ENCODE measurements at places on chromosomes 12 and 14.
A peak's percentile ranks its signal among the peaks of the same experiment; 100 is the strongest.

DNA sequence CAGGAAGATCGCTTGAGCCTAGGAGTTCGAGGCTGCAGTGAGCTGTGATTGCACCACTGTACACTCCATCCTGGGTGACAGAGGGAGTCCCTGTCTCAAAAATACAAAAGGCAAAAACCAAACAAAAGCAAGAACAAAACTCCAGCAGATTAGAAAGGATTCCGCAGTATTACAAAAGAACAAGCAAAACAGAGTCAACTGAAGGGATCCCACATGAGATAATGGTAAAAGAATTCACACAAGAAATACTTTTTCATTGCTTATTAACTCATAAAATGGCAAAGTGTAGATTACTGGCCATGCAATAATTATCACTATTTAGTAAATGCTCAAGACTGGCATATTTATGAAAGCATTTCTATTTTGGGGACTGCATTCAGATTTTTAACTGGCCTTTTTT, 35.4 kb downstream of the BEST3 start:
- no peak for DNase-seq

DNA sequence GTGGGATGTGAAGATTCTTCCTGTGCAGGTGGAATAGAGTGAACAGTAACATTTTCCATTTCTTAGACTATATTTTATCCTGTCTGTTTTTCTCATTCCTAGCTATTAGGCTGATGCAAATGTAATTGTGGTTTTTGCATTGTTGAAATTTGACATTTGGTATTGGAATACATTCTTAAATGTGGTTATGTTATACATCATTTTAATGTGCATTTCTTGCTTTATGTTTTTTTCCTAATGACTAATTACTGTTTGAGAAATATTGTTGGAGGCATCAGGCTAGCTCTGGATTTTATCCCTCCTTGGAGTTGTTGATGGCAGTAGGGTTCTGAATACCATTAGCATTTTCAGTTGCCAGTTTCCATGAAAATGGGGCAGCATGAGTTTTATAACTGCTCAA, 75.9 kb upstream of the GNG2 start:
- no peak for DNase-seq

- no peak for DNase-seq
Measured at GRCh38 chr12:31853520-31853919, 105.7 kb upstream of the RESF1 start.

DNA sequence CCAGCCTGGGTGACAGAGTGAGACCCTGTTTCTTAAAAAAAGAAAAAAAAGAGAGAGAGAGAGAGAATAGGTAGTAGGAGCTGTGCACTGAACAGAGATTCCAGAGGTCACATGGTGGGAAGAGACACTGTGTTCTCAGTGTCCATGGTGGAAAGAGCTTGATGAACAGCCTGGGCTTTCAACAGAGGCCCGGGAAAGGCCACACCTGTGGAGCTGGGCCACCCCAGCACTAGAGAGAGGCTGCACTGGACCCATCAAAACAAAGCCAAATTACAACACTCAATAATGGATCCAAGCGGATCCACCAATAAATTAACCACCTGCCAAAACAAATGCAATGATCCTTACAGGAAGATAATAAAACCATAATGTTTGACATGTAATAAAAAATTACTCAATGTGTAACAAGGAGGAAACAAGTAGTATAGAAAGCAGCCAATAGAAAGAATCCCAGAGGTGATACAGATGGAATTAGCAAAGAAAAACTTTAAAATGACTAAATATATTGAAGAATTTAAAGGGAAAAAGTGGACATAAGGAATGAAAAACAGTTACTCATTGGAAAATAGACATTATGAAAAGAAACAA, 44.8 kb upstream of the BCL2L14 start:
- DNase-seq, result peak; percentile 52

DNA sequence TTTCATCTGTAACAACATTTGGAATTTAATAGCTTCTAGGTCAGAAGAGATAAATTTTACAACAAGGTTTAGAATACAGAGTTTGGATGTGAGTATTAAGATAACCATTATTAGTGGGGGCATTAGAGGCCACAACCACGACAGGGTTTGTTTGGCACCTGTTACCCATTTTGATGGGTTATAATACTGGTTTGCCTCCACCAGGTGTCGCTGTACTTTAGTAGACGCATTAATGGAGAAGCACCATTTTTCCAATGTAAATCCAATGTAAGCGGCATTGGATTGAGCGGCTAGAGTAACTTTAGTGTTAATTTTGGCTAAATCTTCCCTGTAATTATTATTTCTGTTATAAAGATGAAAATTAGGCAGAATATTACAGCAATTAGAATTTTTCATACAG, 136.2 kb downstream of the SLCO1B3 start:
- DNase-seq, result peak; percentile 91

DNA sequence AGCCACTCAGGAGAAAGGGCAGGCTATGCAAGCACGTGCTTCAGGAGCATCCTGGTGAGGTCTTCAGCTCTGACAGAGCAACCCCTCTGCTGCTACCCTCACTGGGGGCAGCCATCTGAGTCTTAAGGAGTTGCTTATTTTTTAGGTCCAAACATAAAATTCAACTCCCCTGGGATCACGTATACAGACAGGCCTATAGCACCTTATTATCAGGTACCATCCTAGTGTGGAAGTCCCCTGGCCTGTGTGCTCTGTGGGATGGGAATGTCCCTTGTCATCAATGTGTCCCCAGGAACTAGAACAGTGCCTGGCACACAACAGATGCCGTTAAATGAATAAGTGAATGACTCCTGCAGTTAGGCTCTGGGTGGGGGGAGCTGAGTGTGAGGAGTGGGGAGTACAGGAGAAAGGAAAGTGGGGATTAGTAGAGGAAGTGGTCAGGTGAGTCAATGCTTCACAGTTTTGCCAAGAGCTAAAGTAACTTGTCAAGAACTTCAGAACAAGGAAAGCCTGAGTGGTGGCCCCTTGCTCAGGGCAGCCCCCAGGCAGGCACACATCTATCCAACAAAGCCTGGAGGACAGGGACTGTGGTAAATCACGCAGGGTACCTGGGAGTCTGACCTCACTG, 33.5 kb downstream of the DAD1 start:
- no peak for DNase-seq

- no peak for DNase-seq
Measured at GRCh38 chr14:75425446-75425845, 2.4 kb upstream of the JDP2 start.

DNA sequence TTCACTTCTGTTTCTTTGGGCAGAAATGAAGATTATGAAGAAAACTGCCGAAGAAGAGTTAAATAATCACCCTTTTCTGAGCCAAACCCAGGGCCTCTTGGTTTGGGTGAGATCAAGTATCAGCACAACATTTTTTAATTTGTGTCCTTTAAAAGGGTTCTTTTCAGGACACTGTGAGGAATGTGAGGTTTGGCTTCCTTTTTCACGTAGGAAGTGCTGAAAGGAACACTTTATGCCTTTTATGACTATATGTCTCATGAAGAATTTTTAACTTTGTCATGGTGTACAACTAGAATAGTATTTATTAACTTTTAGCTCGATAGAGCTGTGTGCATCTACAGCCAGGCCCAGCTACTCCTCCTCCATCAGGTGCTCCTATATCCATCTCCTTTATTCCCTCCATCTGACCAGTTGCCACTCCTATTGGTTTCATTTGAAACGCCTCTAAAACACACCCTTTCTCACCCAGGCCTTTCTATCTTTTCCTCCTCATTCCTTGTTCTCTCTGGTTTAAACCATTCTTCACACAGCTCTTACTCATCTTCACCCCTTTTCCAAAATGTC, 103.6 kb upstream of the LRIG3 start:
- DNase-seq, result no peak

GRCh38 chr12:108043750-108044533, 85.1 kb upstream of the WSCD2 start:
- DNase-seq, result no peak

DNA sequence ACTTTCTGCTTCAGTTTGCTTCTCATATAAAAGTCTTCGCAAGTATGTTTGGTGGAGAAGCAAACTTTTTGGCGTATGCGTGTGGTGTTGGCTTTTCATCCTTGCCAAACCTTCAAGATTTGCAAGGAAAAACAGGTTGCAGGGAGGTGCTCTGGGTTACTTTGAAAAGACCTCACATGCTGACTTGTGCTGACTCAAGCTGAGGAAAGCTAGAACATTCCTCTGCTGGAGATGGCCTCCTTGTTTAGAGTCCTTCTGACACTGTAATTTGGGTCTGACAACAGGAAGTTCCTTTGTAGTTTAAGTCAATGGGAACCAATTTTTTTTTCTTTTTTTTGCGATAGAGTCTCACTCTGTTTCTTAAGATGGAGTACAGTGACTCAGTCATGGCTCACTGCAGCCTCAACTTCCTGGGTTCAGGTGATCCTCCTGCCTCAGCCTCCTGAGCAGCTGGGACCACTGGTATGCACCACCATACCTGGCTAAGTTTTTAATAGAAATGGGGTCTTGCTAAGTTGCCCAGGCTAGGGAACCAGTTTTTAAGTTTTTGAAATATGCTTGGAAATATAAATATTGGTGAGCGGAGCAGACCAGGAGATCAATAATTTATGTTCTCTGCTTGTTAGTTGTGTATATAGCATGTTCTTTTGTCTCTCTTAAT, 2.6 kb upstream of the ACACB start:
- no peak for DNase-seq

- peak; percentile 51 for DNase-seq
Measured at GRCh38 chr12:120495186-120495730, 655 bp upstream of the DYNLL1 start.

- DNase-seq, result peak; percentile 53
Measured at GRCh38 chr14:59190372-59190771, 1.9 kb downstream of the DAAM1 start.

GRCh38 chr14:54474232-54474793, 14.5 kb downstream of the GMFB start:
- no peak for DNase-seq

GRCh38 chr14:71130491-71131179, 223.4 kb downstream of the PCNX1 start:
- no peak for DNase-seq

- peak; percentile 53 for DNase-seq
Measured at GRCh38 chr12:12685305-12685704, 10.7 kb downstream of the GPR19 start.

- peak; percentile 93 for DNase-seq
Measured at GRCh38 chr12:109588461-109589239, 15.1 kb downstream of the MVK start.

GRCh38 chr12:12974211-12974610, 22.2 kb upstream of the GPRC5D start:
- DNase-seq, result no peak

- peak; percentile 74 for DNase-seq
Measured at GRCh38 chr14:32202491-32202997, 525 bp downstream of the RNU6-8 start.

- DNase-seq, result no peak
Measured at GRCh38 chr14:53306911-53307310, 153.8 kb upstream of the DDHD1 start.

DNA sequence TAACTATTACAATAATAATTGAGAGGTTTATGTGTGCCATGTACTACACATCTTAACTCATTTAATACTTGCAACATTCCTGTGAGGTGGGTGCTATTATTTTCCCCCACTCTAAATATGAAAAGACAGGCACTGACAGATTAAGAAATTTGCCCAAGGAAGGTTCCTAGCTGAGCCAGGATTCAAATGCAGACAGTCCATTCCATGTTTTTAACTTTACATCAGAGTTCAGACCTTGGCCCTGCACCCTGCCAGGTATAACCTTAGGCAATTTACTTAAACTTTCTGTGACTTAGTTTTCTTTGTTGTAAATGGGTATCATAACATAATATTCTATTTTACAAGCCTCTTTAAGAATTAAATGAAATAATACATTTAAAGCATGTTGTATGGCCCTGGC, 26.6 kb downstream of the RDH12 start:
- no peak for DNase-seq

- peak; percentile 78 for DNase-seq
Measured at GRCh38 chr14:87049950-87050349, 943.0 kb downstream of the GALC start.

DNA sequence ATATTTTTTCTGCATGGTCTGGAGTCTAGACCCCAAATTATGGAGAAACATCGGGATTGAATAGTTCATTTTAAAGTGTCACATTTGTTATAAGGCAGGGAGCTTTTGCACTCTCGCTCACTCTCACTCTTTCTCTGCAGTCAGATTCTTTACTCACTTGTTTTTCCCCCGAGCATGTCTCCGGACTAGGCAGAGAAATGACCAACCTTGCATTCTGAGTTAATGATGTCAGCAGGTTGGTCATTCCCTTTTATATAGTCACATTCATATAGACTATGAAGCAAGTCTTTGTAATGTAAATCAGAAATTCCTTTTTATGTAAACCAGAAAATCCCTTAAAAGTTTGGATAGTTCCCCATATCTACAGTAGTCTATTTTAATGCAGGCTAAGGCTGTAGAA, 4.1 kb downstream of the C12orf75 start:
- no peak for DNase-seq

- no peak for DNase-seq
Measured at GRCh38 chr12:39417916-39418315, 25.0 kb downstream of the KIF21A start.

DNA sequence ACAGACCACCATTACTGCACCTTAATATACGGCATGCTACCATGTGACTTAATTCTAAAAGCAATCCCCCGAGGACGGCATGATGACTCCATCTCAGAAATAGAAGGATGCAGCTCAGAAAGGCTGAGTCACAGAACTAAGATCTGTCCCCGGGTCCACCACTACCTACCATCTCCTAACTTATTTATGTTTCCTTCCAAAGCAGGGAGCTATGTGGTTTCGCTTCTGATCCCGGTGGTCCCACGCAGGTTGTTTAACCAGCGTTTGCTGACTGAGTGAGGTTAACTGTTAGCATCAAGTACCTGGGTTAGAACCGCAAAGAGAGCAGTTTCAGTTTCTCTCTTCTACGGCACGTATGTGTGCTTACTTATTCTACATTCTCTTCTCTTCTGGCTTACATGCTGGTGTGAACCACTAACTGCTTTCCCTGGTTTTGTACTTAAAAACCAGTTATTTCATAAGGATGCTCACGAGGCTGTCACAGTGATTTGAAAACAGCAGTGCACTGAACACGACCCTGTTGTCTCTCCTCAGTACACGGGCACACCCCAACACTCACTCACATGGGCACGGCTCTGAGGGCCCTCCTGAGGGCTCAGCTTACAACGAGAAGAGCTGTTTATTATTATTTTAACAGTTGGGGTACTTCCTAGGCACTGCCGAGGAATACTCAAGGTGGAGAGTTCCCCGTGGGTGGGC, 66.7 kb downstream of the CCDC88C start:
- peak; percentile 17 for DNase-seq
